Pancreas (tissue), 10 donors: ENCODE measurements at places on chromosomes 7 and 10. TPM values are rescaled to one million over a fixed set of nuclear protein-coding genes. Genes with fewer than 3 reads are reported as not detected.
A peak's percentile ranks its signal among the peaks of the same experiment; 100 is the strongest.

Gene LBX1
- not detected for total RNA-seq

Gene MEPCE
- total RNA-seq, result 14.6 TPM

Gene LZTS2
- 10.5 TPM for total RNA-seq

Gene CALHM3
- 0.18 TPM for total RNA-seq

GRCh38 chr10:1123198-1123597 lies 67.0 kb downstream of the WDR37 start:
- peaks cover 41% of the 10 kb centered on the region for H3K36me3 ChIP-seq
- no peaks in the 10 kb centered on the region for H3K4me1 ChIP-seq
- no peak overlapping the region for H3K4me3 ChIP-seq
- no peaks in the 10 kb centered on the region for H3K27me3 ChIP-seq

DNA sequence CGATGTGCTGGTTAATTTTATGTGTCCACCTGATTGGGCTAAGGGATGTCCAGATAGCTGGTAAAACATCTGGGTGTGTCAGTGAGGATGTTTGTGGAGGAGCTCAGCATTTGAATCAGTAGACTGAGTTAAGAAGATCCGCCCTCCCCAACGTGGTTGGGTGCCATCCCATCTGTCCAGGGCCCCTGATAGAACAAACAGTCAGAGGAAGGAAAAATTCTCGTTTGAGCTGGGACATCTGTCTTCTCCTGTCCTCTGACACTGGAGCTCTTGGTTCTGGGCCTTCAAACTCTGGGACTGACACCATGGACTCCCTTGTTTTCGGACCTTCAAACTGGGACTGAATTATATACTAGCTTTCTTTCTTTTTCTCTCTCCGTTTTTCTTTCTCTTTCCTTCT lies 59.6 kb downstream of the CARD11 start:
- H3K36me3 ChIP-seq, result no peaks in the 10 kb centered on the region
- H3K27me3 ChIP-seq, result peaks cover 5% of the 10 kb centered on the region
- peaks cover 5% of the 10 kb centered on the region for H3K4me1 ChIP-seq
- no peak overlapping the region for H3K27ac ChIP-seq

- H3K4me1 ChIP-seq, result no peaks in the 10 kb centered on the region
- no peaks in the 10 kb centered on the region for H3K27me3 ChIP-seq
- H3K27ac ChIP-seq, result no peak overlapping the region
- no peaks in the 10 kb centered on the region for H3K36me3 ChIP-seq
Measured at GRCh38 chr7:105376908-105377533, 11.7 kb downstream of the SRPK2 start.

DNA sequence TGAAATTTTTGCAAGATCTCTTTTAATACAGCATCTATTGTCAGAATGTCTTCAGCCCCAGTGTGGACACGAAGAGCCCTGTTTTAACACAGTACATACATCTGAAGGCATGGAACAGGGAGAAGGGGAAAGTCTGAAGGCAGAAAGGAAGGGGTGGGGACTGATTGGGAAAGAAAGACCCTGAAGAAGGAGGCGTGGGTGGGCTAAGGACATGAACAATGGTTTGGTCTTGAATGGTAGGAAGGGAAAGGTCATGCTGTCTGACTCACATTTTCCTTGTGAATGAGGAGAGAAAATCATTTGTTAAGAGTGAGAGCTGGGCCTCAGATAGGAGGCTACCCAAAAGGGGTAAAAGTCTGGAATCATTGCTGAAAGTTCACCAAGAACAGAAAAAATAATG lies 297.1 kb downstream of the GALNT17 start:
- no peak overlapping the region for H3K27ac ChIP-seq
- H3K36me3 ChIP-seq, result no peaks in the 10 kb centered on the region
- no peaks in the 10 kb centered on the region for H3K4me1 ChIP-seq
- no peak overlapping the region for H3K4me3 ChIP-seq

GRCh38 chr7:3179456-3179855 lies 121.6 kb upstream of the SDK1 start:
- H3K36me3 ChIP-seq, result no peaks in the 10 kb centered on the region
- no peak overlapping the region for H3K27ac ChIP-seq
- no peaks in the 10 kb centered on the region for H3K4me1 ChIP-seq
- no peaks in the 10 kb centered on the region for H3K27me3 ChIP-seq
- no peak overlapping the region for H3K4me3 ChIP-seq

DNA sequence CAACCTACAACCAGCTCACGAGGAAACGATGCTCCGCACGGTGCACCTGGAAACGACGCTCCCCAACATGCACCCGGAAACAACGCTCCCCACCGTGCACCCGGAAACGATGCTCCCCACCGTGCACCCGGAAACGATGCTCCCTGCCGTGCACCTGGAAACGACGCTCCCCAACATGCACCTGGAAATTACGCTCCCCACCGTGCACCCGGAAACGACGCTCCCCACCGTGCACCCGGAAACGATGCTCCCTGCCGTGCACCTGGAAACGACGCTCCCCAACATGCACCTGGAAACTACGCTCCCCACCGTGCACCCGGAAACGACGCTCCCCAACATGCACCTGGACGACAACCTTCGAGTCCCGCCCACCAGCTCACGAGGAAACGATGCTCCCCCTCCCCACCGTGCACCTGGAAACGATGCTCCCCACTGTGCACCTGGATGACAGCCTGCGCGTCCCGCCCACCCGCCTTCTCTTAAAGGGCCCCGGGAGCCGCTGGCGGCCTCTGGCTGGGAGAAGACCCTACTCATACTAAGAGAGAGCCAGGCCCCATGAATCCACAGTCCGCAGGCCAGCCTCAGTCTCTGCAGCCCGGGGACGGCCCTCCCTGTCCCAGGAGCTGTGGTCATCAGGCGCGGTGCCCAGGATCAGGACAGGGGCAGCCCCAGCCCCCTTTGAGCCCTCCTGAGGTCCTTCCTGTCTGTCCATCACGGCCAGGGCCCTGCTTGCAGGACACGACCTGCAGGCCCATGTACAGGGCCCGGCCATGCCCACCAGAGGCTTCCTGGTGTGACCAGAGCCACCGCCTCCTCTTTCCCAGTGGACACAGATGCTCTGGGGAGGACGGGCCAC lies 98.3 kb downstream of the PDGFA start:
- H3K4me1 ChIP-seq, result no peaks in the 10 kb centered on the region
- H3K27me3 ChIP-seq, result no peaks in the 10 kb centered on the region
- no peak for DNase-seq
- no peak overlapping the region for H3K4me3 ChIP-seq
- no peak overlapping the region for H3K27ac ChIP-seq

DNA sequence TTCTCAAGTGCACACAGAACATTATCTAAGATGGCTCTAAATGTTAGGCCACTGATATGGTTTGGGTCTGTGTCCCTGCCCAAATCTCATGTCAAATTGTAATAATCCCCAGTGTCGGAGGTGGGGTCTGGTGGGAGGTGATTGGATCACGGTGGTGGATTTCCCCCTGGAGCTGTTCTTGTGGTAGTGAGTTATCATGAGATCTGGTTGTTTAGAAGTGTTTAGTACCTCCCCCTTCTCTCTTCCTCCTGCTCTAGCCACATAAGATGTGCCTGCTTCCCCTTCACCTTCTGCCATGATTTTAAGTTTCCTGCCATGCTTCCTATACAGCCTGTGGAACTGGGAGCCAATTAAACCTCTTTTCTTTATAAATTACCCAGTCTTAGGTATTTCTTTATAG lies 11.2 kb upstream of the GSTK1 start:
- H3K27ac ChIP-seq, result no peak overlapping the region
- no peaks in the 10 kb centered on the region for H3K27me3 ChIP-seq
- H3K36me3 ChIP-seq, result no peaks in the 10 kb centered on the region
- no peak overlapping the region for H3K4me3 ChIP-seq
- H3K4me1 ChIP-seq, result no peaks in the 10 kb centered on the region
- no peak for DNase-seq

DNA sequence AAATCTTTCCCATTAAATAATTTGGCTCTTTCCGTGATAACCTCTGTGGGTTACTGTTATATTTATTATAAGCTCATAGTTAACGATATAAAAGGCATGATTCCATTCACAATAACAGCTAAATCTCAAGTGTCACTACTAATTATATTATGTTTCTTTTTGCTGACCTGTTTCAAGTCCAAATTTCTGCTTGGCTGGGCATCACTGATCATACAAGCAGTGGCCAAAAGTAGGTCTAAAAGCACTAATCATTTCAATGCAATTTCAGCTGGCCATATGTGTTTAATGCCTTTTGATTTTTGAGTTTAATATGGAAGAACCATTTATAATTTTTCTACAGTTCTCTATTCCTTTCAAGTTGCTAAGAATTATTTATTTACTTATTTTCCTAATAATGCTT lies 110.7 kb downstream of the SEMA3A start:
- no peaks in the 10 kb centered on the region for H3K36me3 ChIP-seq
- H3K4me1 ChIP-seq, result no peaks in the 10 kb centered on the region
- no peak for DNase-seq
- H3K27me3 ChIP-seq, result no peaks in the 10 kb centered on the region

DNA sequence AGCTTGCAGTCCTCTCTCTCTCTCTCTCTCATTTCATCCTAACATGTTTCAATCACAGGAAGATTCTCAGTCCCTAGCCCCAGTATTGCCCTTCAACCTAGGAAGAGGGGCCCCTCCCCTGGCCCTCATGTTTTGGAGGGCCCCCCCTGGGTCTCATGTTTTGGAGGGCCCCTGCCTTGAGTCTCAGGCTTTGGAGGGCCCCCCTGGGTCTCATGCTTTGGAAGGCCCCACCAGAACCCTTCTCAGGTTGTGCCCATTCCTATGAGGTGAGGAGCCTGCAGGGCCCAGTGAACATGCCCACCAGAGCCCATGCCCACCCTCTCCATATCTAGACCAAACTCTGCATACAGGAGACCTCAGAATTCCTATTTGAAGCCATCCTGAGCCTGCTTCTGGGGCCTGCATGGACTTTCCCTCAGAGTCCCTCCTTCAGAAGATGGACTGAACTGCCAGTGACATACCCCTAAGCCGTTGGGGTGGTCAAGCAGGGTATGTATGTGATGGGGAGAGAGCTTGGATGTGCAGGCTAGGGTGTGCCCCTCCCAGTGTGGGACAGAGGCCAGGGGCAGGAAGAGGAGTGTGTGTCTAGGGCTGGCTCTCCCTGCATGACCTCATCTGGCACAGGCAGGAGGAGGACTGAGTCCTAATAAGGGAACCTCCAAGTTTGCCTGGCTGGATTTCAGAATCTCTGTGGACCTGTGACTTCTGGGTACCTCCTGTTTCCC lies 8.1 kb upstream of the VDAC2 start:
- DNase-seq, result no peak
- no peaks in the 10 kb centered on the region for H3K4me1 ChIP-seq
- H3K27me3 ChIP-seq, result no peaks in the 10 kb centered on the region
- no peak overlapping the region for H3K27ac ChIP-seq
- no peaks in the 10 kb centered on the region for H3K36me3 ChIP-seq
- H3K4me3 ChIP-seq, result no peak overlapping the region

- H3K4me1 ChIP-seq, result no peaks in the 10 kb centered on the region
Measured at GRCh38 chr7:39353615-39354376, 212.4 kb upstream of the YAE1 start.

DNA sequence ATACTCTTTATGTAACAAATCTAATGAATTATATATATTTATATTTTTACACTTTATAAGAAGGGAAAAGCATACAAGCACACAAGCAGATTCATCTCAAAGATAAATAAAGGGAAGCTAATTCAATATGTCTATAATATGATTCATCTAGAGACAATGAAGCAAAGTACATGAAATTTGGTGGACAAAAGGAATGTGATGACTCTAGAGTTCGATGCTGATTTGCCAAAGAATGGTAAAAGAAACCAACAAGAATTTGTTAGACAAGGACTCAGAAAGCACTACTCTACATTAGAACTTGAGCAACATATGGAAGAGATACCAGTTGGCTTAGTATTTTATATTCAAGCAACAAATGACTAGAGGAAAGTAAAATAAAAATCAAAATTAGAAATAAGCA lies 536.5 kb upstream of the TEX47 start:
- H3K36me3 ChIP-seq, result no peaks in the 10 kb centered on the region
- H3K27me3 ChIP-seq, result no peaks in the 10 kb centered on the region
- no peaks in the 10 kb centered on the region for H3K4me1 ChIP-seq
- H3K4me3 ChIP-seq, result no peak overlapping the region

- no peaks in the 10 kb centered on the region for H3K4me1 ChIP-seq
- H3K27me3 ChIP-seq, result no peaks in the 10 kb centered on the region
- no peaks in the 10 kb centered on the region for H3K36me3 ChIP-seq
- H3K4me3 ChIP-seq, result no peak overlapping the region
- H3K27ac ChIP-seq, result peak overlapping the region; percentile 66
- DNase-seq, result peak; percentile 44
Measured at GRCh38 chr10:110553905-110554304, 13.6 kb upstream of the SMC3 start.
